Stimulated activated CD8-positive, alpha-beta memory T cell treated with anti-CD3 and anti-CD28 coated beads, Interleukin-4, amount 100 ng/mL, for 1 hour (primary cell): ENCODE measurements at places on chromosomes 16 and 17.

GRCh38 chr17:75348386-75349012 lies 57.0 kb downstream of the GRB2 start:
- DNase-seq: no peak

DNA sequence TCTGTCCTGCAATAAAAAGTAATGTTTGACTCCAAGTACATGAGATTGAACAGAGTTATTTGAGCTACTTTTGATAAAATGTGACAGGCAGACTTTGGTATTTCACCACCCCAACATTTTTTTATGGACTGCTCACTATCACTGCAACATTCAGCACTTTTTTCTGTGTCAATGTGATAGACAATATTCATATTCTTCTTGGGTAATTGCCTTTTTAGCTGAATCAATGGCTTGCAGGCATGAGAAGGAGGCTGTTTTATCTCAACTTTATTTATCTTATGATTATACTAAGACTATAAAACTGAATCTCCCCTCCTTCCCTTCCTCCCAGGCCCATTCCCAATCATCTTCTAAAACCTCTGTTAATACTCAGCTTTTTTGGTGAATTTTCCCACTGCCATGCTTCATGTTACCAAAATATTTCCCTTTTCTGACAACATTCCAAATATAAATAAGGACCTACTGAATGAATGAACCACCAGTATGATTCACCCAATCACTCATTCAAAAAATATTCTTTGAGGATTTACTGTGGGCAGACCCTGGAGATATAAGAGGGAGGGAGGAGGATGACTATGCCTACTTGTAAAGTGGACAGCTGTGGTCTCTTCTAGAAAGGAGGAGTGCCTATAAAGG lies 67.6 kb downstream of the CDH13 start:
- DNase-seq: no peak

GRCh38 chr17:32160526-32160925 lies 18.2 kb downstream of the RHOT1 start:
- no peak for DNase-seq

- peak; percentile 21 for DNase-seq
Observed at GRCh38 chr17:1398931-1399678, 917 bp downstream of the YWHAE start.

GRCh38 chr16:15521758-15522509 lies 87.5 kb downstream of the BMERB1 start:
- DNase-seq: no peak

- no peak for DNase-seq
Observed at GRCh38 chr17:66192378-66192687, 400 bp upstream of the CEP112 start.

- DNase-seq: no peak
Observed at GRCh38 chr17:45293413-45294211, 23.2 kb downstream of the MAP3K14 start.

DNA sequence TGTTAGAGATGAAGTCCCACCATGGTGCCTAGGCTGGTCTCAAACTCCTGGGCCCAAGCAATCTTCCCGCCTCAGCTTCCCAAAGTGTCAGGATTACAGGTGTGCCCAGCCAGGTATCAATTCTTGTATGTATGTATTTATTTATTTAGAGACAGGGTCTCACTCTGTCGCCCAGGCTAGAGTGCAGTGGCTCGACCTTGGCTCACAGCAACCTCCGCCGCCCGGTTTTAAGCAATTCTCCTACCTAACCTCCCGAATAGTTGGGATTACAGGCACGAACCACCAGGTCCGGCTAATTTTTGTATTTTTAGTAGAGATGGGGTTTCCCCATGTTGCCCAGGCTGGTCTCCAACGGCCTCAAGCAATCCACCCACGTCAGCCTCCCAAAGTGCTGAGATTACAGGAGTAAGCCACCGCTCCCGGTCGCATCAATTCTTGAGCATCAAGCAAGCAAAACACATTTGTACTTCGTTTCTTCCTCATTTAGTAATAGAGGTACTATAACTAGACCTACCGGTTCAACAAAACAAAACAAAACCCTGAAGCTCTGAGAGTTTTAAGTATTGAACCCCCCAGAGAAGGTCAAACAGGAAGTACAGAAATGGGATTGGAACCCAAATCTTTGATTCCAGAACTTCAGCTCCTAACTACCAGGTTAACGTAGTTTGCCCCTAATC lies 1.0 kb upstream of the ZNF500 start:
- no peak for DNase-seq

- DNase-seq: no peak
Observed at GRCh38 chr17:71192848-71193247, 928.0 kb upstream of the SOX9 start.

- DNase-seq: no peak
Observed at GRCh38 chr16:21218153-21218552, 6.8 kb upstream of the ZP2 start.

- DNase-seq: no peak
Observed at GRCh38 chr17:29138971-29139691, 41.1 kb downstream of the MYO18A start.
